Pulmonary artery endothelial cell (primary cell): ENCODE measurements at places on chromosomes 13 and 19. TPM values are rescaled to one million over a fixed set of nuclear protein-coding genes. Genes with fewer than 3 reads are reported as not detected.

ZNF524 gene
- 12.2 and 12.5 TPM in 2 replicates for total RNA-seq

GRIK5 gene
- 2.2 and 5.7 TPM in 2 replicates for total RNA-seq

NLRP12 gene
- total RNA-seq: 0.04 and 0.13 TPM in 2 replicates

DIRAS1 gene
- total RNA-seq: under 0.01 and 0.04 TPM in 2 replicates

PEX11G gene
- 0.46 and 1.9 TPM in 2 replicates for total RNA-seq

THSD8 gene
- total RNA-seq: 0.13 TPM in 1 of 2 replicates, not detected in the other

RNF113B gene
- not detected in 2 replicates for total RNA-seq

CDC42EP5 gene
- 30.2 and 35.7 TPM in 2 replicates for total RNA-seq

CCDC159 gene
- 8.2 and 10.6 TPM in 2 replicates for total RNA-seq

SLC17A7 gene
- 0.04 TPM in 1 of 2 replicates, not detected in the other for total RNA-seq

CAMSAP3 gene
- 0.13 and 0.21 TPM in 2 replicates for total RNA-seq

TBXA2R gene
- total RNA-seq: 0.66 and 0.67 TPM in 2 replicates

TNNT1 gene
- 2.0 and 2.3 TPM in 2 replicates for total RNA-seq

CEACAM3 gene
- not detected in 2 replicates for total RNA-seq

SULT2B1 gene
- total RNA-seq: 0.07 TPM in 1 of 2 replicates, not detected in the other

RNF225 gene
- total RNA-seq: 0.18 TPM in 1 of 2 replicates, not detected in the other

TICAM1 gene
- total RNA-seq: 3.7 and 4.0 TPM in 2 replicates

PTGER1 gene
- 0.71 and 0.73 TPM in 2 replicates for total RNA-seq

ZNF414 gene
- total RNA-seq: 2.4 and 3.6 TPM in 2 replicates

SIGLECL1 gene
- not detected in 2 replicates for total RNA-seq

IL27RA gene
- 4.1 and 8.6 TPM in 2 replicates for total RNA-seq

CEACAM8 gene
- not detected in 2 replicates for total RNA-seq

ERICH4 gene
- not detected in 2 replicates for total RNA-seq

CCL25 gene
- total RNA-seq: not detected in 2 replicates

NPHS1 gene
- not detected in 2 replicates for total RNA-seq

SLC5A5 gene
- not detected in 2 replicates for total RNA-seq

CCDC169 gene
- total RNA-seq: 3.8 and 4.7 TPM in 2 replicates

CGB2 gene
- total RNA-seq: not detected in 2 replicates

INSL3 gene
- total RNA-seq: not detected in 2 replicates

GNG7 gene
- total RNA-seq: 0.11 and 0.20 TPM in 2 replicates

LDLR gene
- total RNA-seq: 98.5 and 115 TPM in 2 replicates

KIR2DL1 gene
- not detected in 2 replicates for total RNA-seq

KLK3 gene
- total RNA-seq: not detected in 2 replicates

DYRK1B gene
- 9.2 and 12.4 TPM in 2 replicates for total RNA-seq

TOMM40 gene
- total RNA-seq: 78.6 and 100 TPM in 2 replicates

RASGRP4 gene
- not detected in 2 replicates for total RNA-seq

SCAMP4 gene
- 23.7 and 26.2 TPM in 2 replicates for total RNA-seq

ZNF888 gene
- 5.1 and 9.1 TPM in 2 replicates for total RNA-seq

NLRP11 gene
- total RNA-seq: not detected in 2 replicates

SRRM5 gene
- total RNA-seq: 0.04 TPM in 1 of 2 replicates, not detected in the other

MUC16 gene
- total RNA-seq: under 0.01 TPM in 1 of 2 replicates, not detected in the other

ATP4A gene
- total RNA-seq: not detected in 2 replicates

PSMC4 gene
- 129 and 161 TPM in 2 replicates for total RNA-seq

IZUMO4 gene
- 0.46 and 0.74 TPM in 2 replicates for total RNA-seq

KIR2DL4 gene
- total RNA-seq: not detected in 2 replicates

ZNF737 gene
- total RNA-seq: 5.6 and 7.0 TPM in 2 replicates

BST2 gene
- 161 and 210 TPM in 2 replicates for total RNA-seq

PNKP gene
- 47.2 and 48.2 TPM in 2 replicates for total RNA-seq

NLRP5 gene
- total RNA-seq: not detected in 2 replicates

SMARCA4 gene
- 92.4 and 92.8 TPM in 2 replicates for total RNA-seq

ELSPBP1 gene
- not detected in 2 replicates for total RNA-seq

CD70 gene
- total RNA-seq: not detected in 2 replicates

CRLF1 gene
- total RNA-seq: not detected in 2 replicates
